ENCODE measurements at places on chromosomes 5 and 9.

- DNase-seq: no peak
These were observed 212.0 kb downstream of the DEPDC1B start for GRCh38 chr5:60487885-60488442.

DNA sequence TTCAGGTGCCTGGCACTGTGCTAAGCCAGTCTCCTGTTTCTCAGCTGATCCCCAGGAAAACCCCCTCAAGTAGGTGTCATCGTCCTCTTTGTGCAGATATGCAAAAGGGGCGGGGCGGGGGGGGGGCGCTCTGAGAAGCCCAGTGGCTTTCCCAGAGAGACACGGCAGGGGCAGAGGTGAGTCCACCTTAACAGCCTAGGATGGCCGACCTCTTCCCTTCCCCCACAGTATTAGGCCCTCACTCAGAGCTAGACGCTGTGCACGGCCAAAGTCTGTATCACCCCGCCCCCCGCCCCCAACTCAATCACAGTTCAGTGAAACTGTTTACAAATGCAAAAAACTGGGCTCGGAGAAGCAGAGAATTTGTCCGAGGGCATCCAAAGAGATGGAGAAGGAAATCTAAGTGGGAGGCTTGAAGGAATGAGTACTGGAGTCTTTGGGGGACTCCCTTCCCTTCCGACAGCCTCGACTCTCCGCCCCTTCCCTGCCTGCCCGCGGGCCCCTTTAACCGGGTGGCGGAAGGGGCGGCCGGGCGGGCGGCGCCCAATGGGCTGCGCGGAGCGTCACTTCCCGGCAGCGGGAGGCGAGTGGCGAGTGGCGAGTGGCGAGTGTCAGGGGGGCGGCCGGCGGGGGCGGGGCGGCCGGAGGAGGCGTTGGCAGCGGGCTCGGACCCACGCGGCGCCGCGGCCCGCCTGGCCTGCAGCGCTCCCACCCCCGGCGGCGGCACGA, at the start of gene ERGIC1:
Gene ERGIC1 (plus strand): TSS at position 566 of the 729 bp plus-strand sequence. CDS start 163 bp downstream, at position 729.
- DNase-seq: peak; percentile 21

DNA sequence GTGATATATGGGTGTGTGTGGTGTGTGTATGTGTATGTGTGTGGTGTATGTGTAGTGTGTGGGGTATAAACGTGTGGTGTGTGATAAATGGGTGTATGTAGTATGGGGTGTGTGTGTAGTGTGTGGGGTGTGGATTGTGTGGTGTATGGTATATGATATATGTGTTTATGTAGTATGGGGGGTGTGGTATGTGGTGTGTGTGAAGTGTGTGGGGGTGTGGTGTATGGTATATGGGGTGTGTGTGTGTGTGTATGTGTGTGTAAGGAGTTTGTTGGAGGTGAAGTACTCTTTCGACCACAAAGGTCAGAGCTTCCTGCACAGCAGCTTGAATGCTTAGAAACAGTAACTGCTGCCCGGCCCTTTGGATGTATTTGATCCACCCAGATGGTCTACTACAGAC, 145.2 kb upstream of the IQGAP2 start:
- DNase-seq: no peak

DNA sequence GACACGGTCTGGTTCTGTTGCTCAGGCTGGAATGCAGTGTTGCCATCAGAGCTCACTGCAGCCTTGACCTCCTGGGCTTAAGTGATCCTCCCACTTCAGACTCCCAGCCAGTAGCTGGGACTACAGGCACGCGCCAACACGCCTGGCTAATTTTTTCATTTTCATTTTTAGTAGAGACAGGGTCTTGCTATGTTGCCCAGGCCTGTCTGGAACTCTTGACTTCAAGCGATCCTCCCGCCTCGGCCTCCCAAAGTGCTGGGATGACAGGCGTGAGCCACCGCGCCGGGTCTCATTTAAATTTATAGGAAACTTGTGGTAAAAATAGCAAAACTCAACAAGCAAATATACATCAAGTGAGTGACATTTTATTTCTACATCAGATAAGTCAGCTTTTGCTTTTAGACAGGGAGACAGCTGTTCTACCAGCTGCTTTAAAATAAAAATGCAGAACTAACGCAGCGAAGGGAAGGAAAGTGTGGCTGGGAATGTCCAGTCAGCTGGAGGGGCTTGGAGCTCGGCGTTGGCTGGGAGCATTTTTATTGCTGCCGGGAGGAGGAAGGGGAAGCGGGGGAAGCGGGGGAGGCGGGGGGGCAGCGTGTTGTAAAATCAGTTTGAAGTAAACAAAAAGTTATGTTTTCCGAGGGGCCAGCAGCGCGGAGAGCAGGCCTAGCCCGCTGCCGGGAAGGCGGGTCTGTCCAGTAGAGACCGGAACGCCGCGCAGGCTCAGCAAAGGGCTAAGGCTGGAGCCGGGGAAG, 707 bp upstream of the ZFYVE16 start:
- no peak for DNase-seq

GRCh38 chr5:79285833-79286232, 49.9 kb downstream of the JMY start:
- DNase-seq: no peak

DNA sequence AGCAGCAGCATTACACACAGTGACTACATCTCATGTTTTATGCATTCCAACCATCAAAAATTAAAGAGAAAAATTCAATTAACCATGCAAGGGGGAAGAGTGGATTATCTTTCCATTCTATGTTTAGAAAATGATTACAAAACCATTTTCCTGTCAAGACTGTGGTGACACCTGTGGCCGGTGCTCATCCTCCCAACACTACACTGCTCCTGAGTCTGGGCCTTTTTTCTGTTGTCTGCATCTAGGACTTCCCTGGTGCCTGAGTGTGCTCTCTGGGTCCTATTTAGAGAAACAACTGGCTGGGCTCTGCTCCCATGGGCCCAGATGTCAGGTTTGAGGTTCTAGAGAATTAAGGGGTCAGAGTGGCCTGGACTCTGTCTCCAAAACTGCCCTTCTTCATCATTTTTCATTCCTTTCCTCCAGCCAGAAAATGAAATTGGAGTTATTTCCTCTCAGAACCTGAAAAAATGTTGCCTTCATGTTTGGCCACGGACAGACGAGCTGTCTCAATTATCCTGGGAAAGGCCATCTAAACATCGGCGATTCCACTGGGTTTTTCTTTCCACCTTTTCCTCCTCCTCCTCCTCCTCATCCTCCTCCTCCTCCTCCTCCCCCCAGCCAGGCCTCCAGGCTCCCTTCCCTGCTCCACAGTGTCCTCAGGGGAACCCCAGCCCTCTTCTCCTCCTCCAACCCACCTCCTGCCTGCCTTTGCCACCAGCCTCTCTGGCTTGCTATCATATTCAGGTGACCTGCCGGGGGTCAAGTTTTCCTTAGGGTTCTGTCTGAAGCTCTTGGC, 11.4 kb upstream of the ARSI start:
- DNase-seq: no peak

Measured in NCI-H2029 treated with DMSO at 0.1 percent for 48 hours (cell line).